ENCODE measurements at places on chromosomes 3 and 15.

- peak; percentile 99 for DNase-seq
Observed at GRCh38 chr3:11136830-11137626, 17.3 kb upstream of the HRH1 start.

- peak; percentile 36 for DNase-seq
Observed at GRCh38 chr15:40087991-40088928, 20.4 kb downstream of the BMF start.

GRCh38 chr3:177745607-177746005, 548.3 kb upstream of the TBL1XR1 start:
- no peak for DNase-seq

DNA sequence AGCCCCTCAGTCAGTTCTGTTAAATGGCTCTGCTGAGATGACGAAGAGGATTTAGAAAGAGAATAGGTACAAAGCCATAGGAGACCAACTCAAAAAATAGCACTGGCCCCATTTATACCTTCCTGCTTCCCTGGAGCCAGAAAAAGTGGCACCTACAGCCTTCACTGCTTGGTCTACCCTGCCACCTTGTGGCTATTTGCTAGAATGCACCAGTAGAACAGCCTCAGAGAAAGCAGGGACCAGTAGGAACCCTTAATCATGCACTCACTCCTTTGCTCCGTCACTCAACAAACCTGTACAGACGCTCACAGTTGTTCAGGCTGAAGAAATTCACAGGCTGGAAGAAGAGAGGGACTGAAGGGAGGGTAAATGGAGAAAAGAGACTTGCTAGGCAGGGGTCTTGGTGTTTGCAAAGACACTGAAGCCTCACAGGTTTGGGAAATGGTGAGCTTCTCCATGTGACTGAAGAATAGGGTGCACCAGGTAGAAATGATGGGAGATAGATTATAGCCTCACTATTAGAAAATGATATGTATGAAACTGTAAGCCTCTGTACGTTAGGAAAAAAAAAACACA, 12.1 kb upstream of the RTP2 start:
- peak; percentile 60 for DNase-seq

GRCh38 chr3:42451546-42452230, 41.3 kb upstream of the LYZL4 start:
- no peak for DNase-seq

DNA sequence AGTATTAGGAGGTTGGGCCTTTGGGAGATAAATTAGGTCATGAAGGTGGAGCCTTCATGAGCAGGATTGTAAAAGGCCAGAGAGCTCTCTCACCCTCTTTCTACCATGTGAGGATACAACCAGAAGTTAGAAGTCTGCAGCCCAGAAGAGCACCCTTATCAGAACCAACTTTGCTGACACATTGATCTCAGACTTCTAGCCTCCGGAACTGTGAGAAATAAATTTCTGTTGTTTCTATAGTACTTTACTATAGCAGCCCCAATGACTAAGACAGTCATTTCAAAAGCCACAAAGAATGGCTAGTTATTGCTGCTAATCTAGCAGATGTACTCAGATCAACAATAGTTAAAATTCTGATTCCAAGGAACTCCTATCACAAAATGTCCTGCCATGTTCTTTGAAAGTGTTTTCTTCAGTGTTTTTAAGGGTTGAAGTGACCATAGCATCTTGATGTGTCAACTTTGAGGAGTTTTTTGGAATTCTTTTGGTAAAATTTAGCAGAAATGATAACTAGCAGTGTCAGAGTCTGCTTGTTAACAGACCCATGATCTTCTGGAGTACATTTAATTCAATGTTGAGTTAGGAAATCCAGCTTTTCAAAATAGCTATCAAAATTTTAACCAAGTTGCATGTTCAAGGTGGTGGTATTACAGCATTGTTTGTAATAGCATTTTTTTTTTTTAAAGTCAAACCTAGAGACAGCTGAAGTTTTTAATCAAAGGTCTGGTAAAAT, 10.3 kb downstream of the DZIP3 start:
- DNase-seq, result no peak

DNA sequence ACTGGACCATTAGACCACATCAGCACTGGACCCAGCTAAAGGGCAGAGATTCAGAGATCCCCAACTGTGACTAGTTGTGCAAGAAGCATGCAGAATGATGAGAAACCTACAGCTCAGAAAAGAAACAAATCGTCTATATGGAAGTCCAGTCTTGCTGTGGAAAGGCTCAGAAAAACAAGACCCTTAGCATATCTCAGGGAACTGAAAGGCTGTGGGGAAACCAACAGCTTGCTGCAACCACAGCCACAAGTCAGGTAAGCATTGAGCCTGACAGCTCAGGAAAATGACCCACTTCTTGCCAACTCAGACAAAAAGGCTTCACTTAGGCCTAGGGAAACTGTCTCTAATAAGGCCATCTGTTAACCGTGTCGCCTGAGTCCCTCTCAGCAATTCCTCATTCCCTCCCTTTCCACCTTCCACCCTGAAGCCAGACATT, 145.6 kb downstream of the LSAMP start:
- no peak for DNase-seq

DNA sequence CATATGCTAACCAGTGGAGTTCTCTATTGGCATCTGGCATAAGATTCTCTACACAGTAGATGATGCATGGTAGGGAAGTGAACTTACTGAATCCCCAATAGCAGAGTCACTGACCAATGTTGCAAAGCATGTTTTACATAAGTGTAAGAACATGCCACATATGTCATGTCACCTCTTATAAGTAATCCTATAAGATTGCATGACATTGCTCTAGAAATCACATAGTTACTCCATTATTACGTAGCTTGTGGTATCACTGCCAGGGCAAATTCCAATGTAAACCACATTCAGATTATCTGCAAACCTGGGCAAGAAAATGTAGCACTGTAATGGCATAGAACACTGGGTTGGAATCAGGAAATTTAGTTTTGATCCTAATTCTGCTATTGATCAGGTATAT, 198.2 kb upstream of the UMPS start:
- DNase-seq, result no peak
